NCI-H2107 (cell line): ENCODE measurements at places on chromosomes 1 and 21.

- no peak for DNase-seq
Measured at GRCh38 chr1:2072109-2072806, 22.0 kb downstream of the PRKCZ start.

DNA sequence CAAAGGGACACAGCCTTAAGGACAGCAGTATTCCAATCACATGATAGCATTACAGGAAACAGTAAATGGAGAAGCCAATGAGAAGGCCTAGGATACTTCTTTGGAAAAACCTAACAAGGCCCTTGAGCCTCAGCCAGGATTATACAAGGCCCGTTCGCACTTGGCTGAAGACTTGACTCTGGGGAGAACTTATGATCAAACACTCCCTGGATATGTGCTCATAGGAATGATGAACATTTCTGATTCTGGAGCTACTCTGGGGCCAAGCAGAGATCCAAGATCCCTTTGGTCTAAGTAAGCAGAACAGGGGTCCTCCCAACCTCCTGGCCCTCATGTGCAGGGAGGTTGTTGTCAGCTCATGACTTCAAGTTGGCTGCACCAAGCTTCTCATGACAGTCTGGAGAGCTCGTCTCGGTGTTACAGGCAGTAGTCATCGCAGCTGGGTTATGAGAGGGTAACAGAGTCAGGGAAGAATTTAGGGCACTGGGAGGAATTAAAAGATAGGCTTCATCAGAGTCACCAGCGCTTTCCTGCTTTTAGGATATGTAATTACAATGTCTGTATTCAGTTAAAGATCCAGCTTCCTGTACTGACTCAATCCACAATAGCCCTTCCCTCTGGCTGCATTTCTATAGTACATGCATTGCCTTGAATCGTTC lies 92.5 kb upstream of the IRF2BP2 start:
- no peak for DNase-seq

DNA sequence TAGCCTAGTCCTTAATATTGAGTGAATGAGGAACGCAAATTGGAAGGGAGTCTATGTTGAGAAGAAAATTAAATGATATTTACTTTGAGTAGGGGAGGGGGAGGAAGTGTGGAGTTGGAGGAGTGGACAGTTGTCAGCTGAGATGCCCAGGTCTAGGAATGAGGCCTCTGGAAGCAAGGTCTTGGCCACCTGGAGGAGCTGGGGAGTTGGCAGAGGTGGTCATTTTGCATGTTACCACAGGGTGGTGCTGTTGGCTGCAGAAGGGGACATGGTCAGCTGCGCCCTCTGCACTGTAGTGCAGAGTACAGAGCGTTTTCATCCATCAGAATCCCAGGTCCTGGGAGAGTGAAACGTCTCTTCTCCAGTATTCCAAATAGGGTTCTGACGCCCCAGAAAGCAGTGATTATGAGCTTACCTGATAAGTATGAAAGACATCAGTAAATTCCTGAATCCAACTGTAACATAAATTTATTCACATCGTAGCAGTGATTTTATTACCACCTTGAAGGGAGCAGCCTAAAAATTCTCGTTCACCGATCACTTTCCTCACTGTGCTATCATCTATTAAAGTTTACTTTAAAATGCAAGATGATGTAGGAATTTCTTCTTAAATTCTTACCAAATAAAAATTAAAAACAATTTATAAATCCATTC lies 13.8 kb downstream of the PARK7 start:
- no peak for DNase-seq

- no peak for DNase-seq
Measured at GRCh38 chr1:229557200-229557850, 1.2 kb downstream of the ABCB10 start.

DNA sequence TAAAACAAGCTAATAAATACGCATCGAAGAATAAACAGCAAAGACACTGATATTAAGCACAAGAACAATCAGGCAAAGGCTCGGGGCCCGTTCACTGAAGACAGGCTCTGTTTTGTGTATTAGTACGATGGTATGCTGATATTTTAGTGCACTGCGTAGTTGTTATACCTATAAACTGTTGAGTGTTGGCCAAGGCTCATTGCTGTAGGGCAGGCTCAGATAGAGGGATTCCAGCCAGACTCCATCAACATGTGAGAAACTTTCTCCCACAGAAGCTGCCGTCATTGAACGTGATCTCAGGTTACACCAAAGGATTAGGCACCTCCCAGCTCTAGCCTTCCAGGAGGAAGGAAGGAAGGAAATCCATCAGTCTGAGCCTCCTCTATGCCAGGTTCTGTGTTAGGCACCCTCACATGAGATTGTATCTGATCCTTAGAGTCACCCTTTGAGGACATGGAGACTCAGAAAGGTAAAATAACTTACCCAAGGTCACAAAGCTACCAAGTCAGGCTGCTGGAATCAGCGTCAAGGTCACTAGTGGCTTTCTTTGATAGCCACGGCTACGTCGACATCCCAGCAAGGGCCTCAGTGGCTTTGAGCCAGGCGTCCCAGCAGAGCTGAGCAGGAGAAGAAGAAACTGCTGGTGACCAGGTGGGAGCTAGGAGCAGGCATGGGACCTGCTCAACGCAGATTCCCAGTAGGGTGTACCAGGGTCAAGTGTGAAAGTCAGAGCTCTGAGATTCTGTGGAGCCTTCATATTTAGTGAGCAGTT lies 14.8 kb downstream of the BCAR3 start:
- DNase-seq: peak; percentile 25

DNA sequence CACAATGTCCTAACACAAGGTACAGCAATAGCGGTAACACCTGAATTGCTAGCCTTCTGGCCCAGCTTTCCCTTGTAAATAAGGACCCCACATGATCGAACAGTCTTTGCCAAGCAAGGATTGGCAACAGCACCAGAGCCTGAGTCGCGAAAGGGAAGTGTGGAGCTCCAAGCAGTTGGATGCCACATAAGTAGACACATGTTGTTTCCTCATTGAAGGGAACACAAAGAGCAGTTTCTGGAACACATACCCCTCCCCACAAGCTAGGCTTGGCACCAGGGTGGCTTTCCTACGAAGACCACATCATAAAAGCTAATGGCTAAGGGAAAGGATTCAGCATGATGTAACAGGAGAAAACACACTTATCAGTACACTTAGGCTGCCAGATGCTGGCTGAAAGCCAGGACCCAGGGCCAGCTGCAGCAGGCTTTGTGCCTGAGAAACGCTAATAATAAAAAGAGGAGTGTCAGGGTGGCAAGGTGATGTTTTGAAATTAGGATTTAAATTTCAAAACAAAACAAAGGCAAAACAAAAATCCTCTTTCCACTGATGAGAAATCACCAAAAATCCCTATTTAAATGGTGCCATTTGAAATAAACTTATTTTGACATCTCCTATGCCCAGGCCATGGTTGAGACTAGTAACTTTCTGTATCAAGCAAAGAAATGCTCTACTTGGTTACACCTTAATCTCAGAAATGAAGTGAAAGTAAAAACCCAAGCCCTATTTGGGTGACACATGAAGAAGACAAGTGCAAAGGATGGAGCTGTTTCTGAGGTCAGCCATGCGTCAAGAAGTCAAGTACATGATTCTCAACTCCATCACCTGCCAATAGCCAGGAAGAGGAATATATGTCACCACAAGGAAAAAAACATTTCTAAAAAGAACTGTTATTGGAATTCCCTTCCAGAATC lies 11.9 kb upstream of the CPLANE2 start:
- DNase-seq: peak; percentile 90

GRCh38 chr1:177080564-177080963 lies 83.9 kb downstream of the ASTN1 start:
- DNase-seq: no peak

DNA sequence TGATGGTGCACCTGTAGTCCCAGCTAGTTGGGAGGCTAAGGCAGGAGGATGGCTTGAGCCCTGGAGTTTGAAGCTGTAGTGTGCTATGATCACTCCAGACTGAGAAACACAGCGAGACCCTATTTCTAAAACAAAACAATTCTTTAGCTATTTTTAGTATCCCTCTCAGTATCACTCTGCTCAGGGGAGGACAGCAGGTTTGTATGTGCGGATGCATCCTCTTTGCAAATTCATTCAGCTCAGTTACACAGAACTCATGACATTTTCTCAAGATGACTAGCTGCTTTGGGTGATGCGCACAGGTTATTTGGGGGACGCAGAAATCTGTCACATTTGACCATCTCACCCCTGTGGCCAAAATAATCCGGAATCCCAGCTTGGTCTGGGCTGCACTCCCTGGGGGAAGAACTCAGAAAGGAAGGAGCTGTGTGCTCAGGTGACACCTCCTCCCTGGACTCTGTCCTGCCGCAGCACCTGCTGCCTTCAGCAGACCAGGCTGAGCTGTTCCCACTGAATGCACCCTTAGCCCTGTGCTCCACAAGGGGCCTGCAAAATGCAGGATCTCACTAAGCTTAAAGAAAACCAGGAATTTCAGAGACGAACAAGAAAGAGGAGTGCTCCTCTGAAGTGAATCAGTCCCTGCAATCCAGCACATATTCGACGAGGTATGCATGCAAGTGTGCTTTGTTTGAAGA lies 89.5 kb upstream of the PGBD5 start:
- no peak for DNase-seq

DNA sequence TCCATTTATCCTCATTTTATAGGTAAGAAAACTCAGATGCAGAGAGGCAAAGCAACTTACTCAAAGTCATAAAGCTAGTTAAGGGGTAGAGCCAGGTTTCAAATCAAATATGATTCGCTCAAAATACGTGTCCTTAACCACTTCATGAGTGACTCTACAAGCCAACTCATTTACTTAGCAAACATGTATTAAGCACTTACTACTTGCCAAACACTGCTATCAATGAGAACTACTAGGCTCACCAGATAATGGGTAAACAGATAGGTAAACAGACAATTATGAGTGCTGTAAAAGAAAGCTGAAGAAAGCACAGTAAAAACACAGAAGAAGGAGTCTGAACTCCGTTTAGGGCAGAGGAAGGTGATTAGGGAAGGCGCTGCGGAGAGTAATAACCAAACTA lies 65.9 kb downstream of the WDR64 start:
- DNase-seq: no peak
